ENCODE measurements at places on chromosomes 6 and 20. TPM values are rescaled to one million over a fixed set of nuclear protein-coding genes. Genes with fewer than 3 reads are reported as not detected.

The KIF25 gene
- total RNA-seq, result not detected

The PSORS1C1 gene
- total RNA-seq, result 0.34 TPM

DNA sequence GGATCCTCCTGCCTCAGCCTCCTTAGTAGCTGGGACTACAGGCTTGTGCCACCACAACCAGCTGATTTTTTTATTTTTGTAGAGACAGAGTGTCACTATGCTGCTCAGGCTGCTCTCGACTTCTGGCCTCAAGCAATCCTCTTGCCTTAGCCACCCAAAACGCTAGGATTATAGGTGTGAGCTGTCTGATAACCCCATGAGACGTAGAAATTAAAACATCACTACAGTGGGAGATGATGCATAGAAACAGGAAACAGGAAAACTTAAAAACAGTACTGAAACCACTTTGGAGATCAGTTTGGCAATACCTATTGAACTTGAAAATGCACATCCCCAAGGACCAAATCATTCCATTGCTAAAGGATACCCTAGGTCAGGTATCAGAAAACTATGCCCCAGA lies 10.8 kb downstream of the SENP6 start:
- H3K36me3 ChIP-seq, result no peaks in the 10 kb centered on the region
- DNase-seq, result no peak
- no peak overlapping the region for H3K4me3 ChIP-seq

DNA sequence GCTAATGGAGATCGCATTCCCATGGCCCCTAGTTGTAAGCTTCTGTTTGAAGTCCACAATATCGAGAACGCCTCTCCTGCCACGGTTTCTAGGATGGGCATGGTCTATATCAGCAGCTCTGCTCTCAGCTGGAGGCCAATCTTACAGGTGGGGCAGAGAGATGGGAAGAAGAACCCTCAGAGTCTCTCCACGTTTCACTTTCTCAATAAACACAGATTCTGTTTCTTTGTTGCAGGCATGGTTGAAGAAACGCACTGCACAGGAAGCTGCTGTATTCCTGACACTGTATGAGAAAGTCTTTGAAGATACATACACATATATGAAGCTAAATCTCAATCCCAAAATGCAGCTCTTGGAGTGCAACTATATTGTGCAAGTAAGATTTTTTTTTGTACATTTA lies 157.9 kb downstream of the DNAH8 start:
- no peak overlapping the region for H3K4me3 ChIP-seq
- DNase-seq, result no peak
- H3K4me1 ChIP-seq, result no peaks in the 10 kb centered on the region
- H3K27ac ChIP-seq, result no peak overlapping the region
- no peaks in the 10 kb centered on the region for H3K27me3 ChIP-seq
- no peaks in the 10 kb centered on the region for H3K36me3 ChIP-seq

GRCh38 chr6:38508894-38509293 lies 130.8 kb downstream of the BTBD9 start:
- no peak overlapping the region for H3K4me3 ChIP-seq
- DNase-seq, result no peak
- no peaks in the 10 kb centered on the region for H3K4me1 ChIP-seq
- H3K36me3 ChIP-seq, result no peaks in the 10 kb centered on the region

GRCh38 chr6:27422651-27423332 lies 34.2 kb downstream of the ZNF391 start:
- no peak overlapping the region for H3K4me3 ChIP-seq
- H3K36me3 ChIP-seq, result no peaks in the 10 kb centered on the region
- DNase-seq, result no peak
- H3K4me1 ChIP-seq, result no peaks in the 10 kb centered on the region
- peaks cover 2% of the 10 kb centered on the region for H3K27me3 ChIP-seq

- no peak for DNase-seq
- no peaks in the 10 kb centered on the region for H3K36me3 ChIP-seq
- no peaks in the 10 kb centered on the region for H3K4me1 ChIP-seq
- no peak overlapping the region for H3K27ac ChIP-seq
- no peaks in the 10 kb centered on the region for H3K27me3 ChIP-seq
Observed at GRCh38 chr6:128478230-128479047, 42.0 kb downstream of the PTPRK start.

GRCh38 chr6:4909063-4909706 lies 94.7 kb downstream of the RPP40 start:
- H3K27ac ChIP-seq, result no peak overlapping the region
- no peak overlapping the region for H3K4me3 ChIP-seq
- H3K27me3 ChIP-seq, result no peaks in the 10 kb centered on the region
- H3K36me3 ChIP-seq, result no peaks in the 10 kb centered on the region
- no peaks in the 10 kb centered on the region for H3K4me1 ChIP-seq

DNA sequence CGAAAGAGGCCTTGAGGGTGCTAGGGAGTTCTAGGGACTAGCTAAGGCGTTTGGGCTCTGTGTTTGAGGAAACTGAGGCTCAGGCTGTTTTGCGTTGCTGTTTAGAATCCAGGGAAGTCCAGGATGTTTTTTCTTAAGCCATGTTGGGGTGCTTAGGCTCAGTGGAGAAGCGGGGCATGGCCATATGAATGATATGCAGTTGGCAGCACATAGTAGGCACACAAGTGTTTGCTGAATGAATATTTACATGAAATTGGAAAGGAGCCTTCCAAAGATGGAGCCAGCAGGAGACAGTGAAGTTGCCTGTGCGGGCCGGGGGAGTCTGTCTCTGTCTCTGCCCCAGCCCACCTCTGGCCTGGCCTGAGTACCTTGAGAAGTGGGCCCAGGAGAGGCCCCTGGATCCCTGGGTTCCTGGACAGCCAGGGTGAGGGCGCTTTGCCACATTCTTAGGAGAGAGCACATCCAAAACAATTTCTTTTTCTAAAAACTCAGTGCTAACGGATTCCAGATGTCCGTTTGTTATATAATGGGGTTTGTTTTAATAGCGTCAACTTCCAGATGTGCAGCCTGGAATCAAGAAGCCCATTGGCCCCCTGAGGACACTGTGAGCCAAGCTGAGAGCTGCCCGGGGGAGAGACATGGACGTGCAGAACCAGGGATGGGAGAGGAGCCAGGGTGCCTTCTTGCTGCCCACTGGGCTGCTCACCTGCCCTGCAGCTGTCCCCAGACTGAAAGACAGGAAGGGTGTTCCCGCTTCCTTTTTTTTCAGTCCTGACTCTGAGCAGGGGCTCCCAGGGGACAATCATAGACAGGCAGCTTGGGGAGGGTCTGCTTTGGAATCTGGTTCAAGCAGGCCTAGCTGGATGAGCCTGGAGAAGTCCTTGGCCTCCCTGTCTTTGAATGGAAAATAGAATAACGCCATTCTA lies 20.1 kb upstream of the EMILIN3 start:
- no peaks in the 10 kb centered on the region for H3K27me3 ChIP-seq
- no peak overlapping the region for H3K27ac ChIP-seq
- no peak for DNase-seq
- H3K36me3 ChIP-seq, result no peaks in the 10 kb centered on the region
- H3K4me3 ChIP-seq, result no peak overlapping the region

DNA sequence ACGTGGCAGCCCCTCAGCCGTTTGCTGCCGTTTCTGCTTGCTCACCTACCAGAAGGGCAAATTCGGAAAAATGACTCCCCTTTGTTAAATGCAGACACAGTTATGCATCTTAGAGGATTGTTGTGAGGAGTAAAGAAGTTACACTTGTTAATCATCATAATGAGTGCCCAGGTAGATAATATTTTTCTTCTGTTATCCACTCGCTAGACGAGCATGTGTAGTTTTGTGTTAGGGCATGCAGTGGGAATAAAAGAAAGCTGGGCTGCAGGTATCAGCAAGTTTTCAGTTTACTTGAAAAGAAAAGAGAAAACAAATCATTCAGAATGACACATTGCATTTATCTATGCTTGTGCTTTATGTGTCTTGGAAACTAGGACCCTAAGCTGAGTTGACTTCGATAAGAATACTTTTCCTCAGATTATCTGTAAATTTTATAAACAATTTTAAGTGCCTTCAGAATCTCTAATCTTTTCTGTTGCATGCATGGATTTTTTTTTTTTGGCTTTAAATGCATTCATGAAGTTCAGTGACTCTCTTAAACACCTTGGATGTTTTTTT lies 365.3 kb downstream of the QKI start:
- H3K4me3 ChIP-seq, result no peak overlapping the region
- H3K27ac ChIP-seq, result no peak overlapping the region
- no peaks in the 10 kb centered on the region for H3K4me1 ChIP-seq
- no peaks in the 10 kb centered on the region for H3K27me3 ChIP-seq

- no peaks in the 10 kb centered on the region for H3K27me3 ChIP-seq
- H3K36me3 ChIP-seq, result no peaks in the 10 kb centered on the region
- no peak overlapping the region for H3K4me3 ChIP-seq
Observed at GRCh38 chr6:51137777-51138176, 319.1 kb downstream of the TFAP2B start.

Measured in pancreas (tissue), 10 donors.